ENCODE measurements at places on chromosomes 1 and 21.

GRCh38 chr1:212379366-212379765 lies 35.3 kb downstream of the PACC1 start:
- no peak for DNase-seq

DNA sequence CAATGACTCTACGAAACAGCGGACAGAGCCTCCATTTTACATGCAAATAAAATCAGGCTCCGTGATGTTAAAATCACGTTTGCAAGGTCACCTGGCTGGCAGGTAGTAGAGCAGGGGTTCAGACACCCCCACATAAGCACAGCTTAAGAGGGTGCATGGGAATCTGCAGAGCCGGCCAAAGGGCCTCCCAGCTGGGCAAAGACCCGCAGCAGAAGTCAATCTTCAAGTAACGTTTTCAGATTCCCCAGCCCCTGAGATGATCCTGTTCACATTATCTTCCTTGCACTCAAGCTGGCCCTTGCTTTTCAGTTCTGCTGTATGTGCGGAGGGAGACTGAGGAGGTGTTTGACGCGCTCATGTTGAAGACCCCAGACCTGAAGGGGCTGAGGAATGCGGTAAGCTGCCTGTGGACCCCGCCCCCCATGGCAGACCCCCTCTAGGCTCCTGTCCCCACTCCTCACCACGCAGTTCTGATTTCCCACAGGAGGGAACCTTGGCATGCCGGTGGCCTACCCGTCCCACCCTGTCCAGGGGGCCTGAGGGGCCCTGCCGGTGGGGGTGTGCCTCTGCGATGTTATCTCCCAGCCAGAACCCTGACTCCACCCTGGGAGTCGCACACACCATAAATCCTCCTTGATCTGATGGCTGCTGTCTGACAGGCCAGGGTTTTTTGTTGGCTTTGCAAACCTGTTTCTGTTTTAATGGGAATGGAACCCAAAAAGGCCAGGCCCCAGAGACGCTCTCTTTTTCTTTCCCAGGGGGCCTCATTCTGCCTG lies 28.2 kb downstream of the GRHL3 start:
- DNase-seq: no peak

DNA sequence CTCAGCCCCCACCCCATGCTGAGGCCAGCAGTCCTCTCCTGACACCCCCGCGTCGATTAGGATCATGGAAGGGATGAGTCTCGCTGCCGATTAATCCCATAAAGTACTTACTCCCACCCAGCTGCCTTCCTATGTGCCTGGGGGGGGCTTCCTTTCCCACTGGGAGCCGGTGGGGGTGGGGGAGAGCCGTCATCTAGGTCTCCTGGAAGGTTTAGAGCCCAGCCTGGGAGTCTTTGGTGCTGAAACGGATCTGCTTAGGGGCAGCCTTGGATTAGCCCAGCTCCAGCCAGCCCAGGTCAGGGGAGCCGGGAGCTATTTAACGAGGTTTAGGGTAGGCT lies 9.8 kb downstream of the SAMD11 start:
- DNase-seq: peak; percentile 31

DNA sequence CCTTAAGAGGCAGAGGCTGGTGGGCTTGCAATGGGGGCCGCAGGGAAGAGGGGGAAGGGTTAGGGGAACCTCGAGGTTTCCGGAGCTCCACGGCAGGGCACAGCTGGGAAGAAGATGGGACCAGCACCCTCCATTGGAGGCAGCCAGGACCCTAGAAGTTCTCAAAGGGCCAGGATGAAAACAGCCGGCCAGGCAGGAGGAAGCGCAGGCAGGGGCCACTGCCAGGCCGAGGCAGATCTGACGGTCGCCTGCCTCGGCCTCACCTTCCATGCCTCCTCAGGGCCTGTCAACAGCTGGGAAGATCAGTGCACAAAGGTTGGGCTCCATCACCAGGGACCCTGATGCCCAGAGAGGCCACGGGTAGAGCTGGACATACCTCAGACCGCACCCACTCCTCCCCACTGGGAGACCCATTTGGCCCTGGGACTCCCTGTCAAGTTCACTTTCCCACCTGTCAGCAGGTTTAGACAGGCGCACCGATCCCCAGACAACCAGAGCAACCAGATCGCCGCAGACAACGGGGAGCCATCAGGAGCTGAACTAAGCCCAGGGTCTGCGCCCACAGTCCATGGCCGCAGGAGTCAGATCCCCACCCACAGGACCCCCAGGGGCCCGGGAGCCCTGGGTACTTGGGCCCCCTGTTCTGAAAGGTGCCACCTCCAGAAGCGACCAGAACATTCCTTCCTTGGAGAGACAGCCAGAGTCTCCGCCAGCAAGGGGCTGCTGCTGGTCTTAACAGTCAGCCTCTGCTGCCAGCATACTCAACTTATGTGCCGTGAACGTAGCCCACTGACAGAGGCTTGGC lies 2.2 kb downstream of the SLC19A1 start:
- no peak for DNase-seq

GRCh38 chr1:68459796-68460195 lies 10.0 kb upstream of the RPE65 start:
- no peak for DNase-seq

DNA sequence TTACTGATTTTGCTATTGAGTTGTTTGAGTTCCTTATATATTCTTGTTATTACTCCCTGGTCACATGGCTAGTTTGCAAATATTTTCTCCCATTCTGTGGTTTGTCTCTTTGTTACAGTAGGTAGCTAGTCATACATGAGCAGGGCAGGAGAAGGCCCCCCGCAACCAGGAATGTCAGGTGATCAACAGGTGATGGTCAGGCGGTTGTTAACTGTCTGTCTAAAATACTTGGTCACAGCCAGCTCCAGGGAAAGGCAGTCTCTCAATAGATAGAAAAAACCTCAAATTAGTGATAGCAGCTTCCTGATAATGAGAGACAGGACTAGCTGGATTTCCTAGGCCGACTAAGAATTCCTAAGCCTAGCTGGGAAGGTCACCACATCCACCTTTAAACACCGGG lies 217.9 kb downstream of the RHOU start:
- DNase-seq: no peak

GRCh38 chr1:235898126-235898525 lies 31.4 kb upstream of the LYST start:
- DNase-seq: no peak

- no peak for DNase-seq
Observed at GRCh38 chr1:193118803-193119730, 2.8 kb upstream of the CDC73 start.

GRCh38 chr1:98516306-98516705 lies 145.2 kb upstream of the SNX7 start:
- no peak for DNase-seq

- DNase-seq: peak; percentile 22
Observed at GRCh38 chr21:25626757-25627156, 12.3 kb upstream of the JAM2 start.

GRCh38 chr1:160544647-160545046 lies 21.6 kb upstream of the SLAMF6 start:
- peak; percentile 26 for DNase-seq

GRCh38 chr1:4637616-4638344 lies 16.6 kb upstream of the AJAP1 start:
- DNase-seq: no peak

DNA sequence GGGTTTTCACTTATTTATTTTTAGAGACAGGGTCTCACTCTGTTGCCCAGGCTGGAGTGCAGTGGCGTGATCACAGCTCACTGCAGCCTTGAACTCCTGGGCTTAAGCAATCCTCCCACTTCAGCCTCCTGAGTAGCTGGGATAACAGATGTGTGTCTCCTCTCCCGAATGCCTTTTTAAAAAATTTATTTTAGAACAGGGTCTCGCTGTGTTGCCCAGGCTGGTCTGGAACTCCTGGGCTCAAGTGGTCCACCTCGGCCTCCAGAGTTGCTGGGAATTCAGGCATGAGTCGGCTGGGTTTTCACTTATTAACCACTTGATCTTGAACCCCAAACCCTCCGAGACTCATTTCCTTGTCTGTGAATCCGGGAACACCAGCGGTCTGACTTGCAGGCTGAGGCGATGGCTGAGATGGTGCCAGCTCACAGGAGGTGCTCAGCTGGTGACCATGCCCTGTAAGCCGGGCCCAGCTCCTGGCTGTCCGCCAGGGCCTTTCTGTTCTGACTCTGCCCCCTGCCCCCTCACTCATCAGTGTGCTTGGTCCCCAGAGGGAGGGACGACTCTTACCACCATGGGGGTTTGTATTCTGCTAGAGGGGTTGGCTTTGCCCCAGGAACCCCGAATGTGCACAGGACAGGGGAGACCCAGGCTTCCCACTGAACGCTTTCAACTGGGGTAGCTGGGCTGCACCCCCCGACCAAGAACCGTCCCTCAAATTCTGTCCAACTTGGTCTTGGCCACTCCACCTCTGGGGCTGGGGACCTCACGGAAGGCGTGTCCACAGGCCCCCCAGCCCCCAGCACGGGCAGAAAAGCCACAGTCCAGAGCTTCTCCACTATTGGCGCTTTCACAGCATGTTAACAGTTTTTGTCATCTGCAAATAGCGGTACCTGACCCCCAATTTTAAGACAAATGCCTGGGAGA lies 22.5 kb downstream of the MMEL1 start:
- no peak for DNase-seq

- no peak for DNase-seq
Observed at GRCh38 chr1:235954306-235955283, 87.9 kb upstream of the LYST start.

- DNase-seq: no peak
Observed at GRCh38 chr1:229431284-229432115, 2.4 kb downstream of the ACTA1 start.

DNA sequence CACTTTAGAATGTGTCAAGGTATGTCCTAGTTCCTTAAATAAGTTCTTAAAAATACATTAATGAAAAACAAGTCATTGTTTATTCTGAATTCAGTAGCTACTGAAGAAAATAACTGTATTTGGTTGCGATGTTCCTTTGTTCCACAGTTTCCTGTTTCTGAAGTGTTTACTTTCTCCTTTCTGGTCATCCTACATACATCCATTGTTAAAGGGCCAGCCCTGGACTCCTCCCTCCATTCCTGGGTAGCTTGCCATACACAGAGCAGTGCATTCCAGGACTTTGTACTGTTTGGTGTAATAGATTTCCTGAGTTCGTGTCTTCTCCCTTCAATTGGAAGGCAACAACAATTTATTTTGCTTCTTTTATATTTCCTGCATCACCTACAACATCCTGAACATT lies 845.4 kb upstream of the CXADR start:
- DNase-seq: no peak

GRCh38 chr21:32520875-32521735 lies 64.2 kb downstream of the TCP10L start:
- DNase-seq: peak; percentile 89

DNA sequence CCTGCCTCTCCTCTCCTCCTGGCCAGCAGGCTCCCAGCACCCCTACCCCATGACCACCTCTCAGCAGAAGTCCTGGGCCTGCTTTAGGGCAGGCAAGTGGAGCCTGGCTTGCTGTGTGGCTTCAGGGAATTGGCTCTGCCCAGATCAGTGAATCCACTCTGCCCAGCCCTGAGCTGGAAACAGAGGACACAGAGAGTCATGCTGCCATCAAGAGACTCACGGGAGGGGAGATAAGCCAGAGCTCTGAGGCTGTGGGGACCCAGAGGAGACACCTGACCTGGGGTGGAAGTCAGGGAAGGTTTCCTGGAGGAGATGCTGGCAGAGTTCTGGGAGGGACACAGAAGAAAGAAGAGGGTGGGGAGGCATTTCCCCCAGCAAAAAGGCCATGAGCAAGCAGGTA lies 54.2 kb downstream of the GLIS1 start:
- DNase-seq: no peak

- DNase-seq: no peak
Observed at GRCh38 chr1:183432548-183432875, 14.3 kb upstream of the NMNAT2 start.

GRCh38 chr1:168179438-168180147 lies 831 bp downstream of the TIPRL start:
- peak; percentile 25 for DNase-seq

GRCh38 chr1:64515427-64515826 lies 45.5 kb downstream of the CACHD1 start:
- DNase-seq: peak; percentile 69

Measured in lung (tissue), 17 donors.